ENCODE measurements at places on chromosomes 4 and X. TPM values are rescaled to one million over a fixed set of nuclear protein-coding genes. Genes with fewer than 3 reads are reported as not detected.

Gene STARD8
- total RNA-seq = 0.22 TPM

Gene FSTL5
- not detected for total RNA-seq

Gene RAB9B
- total RNA-seq = not detected

Gene GPR50
- total RNA-seq = not detected

Gene EDA2R
- total RNA-seq = 1.3 TPM

Gene COL4A6
- total RNA-seq = 11.9 TPM

Gene SGMS2
- 94.6 TPM for total RNA-seq

Gene HTR2C
- total RNA-seq = 0.44 TPM

Gene CYP4V2
- 15.0 TPM for total RNA-seq

Gene DCX
- not detected for total RNA-seq

Gene SPACA5
- total RNA-seq = not detected

Gene NKX6-1
- total RNA-seq = not detected

Data from placental pericyte (primary cell).